Caco-2 (cell line): ENCODE measurements at places on chromosomes 1 and 21. TPM values are rescaled to one million over a fixed set of nuclear protein-coding genes. Genes with fewer than 3 reads are reported as not detected.

DNA sequence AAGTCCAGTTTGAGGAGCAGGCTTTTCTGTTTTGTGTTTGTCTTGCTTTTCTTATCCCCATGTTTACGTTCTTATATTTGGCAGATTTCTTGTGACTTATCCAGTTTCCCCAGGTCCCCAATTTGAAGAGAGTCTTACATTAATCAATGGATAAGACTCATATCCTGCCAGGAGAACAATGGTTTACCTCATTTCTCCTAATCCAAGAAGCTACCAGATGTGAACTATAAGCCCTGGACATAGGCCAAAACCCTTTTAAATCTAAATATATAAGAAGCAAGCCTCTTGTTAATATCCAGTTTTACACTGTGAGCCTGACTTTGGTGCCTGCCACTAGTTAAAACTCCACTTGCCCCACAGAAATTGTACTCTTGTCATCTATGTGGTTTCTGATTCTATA is 15.1 kb upstream of the COP1 start:
- DNase-seq: no peak

DNA sequence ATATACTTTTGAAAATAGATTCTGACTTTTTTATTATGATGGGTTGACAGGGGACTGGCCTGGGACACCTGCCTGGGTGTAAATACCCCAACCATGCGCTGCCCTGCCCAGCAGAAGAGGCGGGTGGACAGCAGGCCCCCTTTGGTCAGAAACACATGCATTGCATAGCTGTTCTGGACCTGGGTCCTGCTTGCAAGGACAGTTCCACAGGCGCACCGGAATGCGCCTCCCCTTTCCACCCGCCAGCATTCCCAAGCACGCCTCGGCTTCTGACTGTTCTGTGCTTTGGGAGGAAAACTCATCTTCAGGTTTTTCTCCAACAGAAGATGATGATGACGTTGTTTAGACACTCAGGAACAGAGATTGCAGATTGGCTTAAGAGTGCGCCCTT is 428 bp upstream of the ZNF678 start:
- DNase-seq: no peak

DNA sequence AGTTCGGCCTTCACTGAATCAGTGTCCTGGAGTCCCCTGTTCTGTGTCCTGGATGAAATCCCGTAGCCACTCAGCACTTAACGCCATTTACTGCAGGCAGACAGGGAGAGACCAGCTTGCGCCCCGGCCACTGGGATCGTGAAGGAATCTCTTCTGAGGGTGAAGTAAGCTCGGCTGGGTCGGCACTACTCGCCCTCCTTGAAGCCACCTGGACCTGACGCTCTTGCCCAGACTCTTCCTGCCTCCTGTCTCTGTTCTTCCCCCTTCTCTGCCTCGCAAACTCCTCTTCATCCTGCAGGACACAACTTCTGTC is 99.9 kb upstream of the ZBTB40 start:
- DNase-seq: no peak

DNA sequence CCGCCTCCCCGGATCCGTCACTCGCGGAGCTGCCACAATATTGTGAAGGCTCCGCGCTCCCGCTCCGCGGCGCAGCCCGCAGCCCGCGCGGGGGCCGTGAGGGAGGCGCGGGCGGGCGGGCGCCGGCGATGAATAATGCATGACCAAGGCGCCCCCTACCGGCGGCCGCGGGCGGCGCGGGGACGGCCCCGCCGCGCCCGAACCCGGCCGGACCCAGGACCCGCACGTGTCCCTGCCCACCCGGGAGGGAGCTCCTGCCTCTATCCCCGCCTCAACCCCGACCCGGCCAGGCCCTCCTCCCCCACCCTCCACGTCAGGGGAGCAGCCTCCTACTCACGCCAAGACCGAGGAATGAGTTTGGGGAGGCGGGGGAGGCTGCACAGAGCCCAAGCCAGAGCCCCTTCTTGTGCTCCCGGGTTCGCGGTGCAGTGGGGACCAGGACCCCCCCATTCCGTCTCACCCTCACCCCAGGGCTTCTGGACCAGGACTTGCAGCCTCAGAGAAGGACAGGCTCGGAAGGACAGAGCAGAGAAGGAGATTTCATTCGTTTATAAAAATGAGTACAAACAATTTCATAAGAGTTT is 70.8 kb upstream of the CASZ1 start:
- peak; percentile 52 for DNase-seq

GRCh38 chr1:160672789-160673695 is 26.2 kb upstream of the SLAMF1 start:
- DNase-seq: no peak

DNA sequence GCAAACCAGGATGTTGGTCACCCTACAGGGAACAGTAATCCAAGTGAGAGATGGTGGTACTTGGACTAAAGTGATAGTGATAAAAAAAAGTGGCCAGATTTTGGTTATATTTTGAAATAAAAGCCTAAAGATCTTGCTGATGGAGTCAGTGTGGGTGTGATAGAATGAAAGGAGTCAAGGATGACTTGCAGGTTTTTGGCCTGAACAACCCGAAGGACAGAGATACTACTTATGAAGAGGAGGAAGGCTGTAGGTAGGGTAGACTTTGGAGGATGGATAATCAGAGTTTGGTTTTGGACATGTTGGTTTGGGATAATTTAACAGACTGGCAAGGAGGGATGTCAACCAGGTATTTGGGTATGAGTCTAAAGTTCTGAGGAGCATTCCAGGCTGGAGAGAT is 1.5 kb upstream of the TEX38 start:
- no peak for DNase-seq

GRCh38 chr1:42173155-42173933 is 8.8 kb upstream of the GUCA2A start:
- peak; percentile 69 for DNase-seq

The SYT11 gene
- 0.05 TPM in 1 of 2 replicates, not detected in the other for total RNA-seq

The GNB1 gene
- 268 and 301 TPM in 2 replicates for total RNA-seq

The SPATA1 gene
- 0.57 TPM in 1 of 2 replicates, not detected in the other for total RNA-seq
